ENCODE measurements at places on chromosomes 7 and 10. TPM values are rescaled to one million over a fixed set of nuclear protein-coding genes. Genes with fewer than 3 reads are reported as not detected.

GRCh38 chr7:363626-364025 is 73.7 kb downstream of the FOXL3 start:
- H3K4me1 ChIP-seq: peaks cover 55% of the 10 kb centered on the region
- peaks cover 8% of the 10 kb centered on the region for H3K36me3 ChIP-seq
- H3K27me3 ChIP-seq: peaks cover 16% of the 10 kb centered on the region
- peak overlapping the region; percentile 62 for H3K27ac ChIP-seq
- peak; percentile 25 for DNase-seq
- peak overlapping the region; percentile 92 for H3K4me3 ChIP-seq

- H3K4me3 ChIP-seq: no peak overlapping the region
- H3K36me3 ChIP-seq: no peaks in the 10 kb centered on the region
- no peak overlapping the region for H3K27ac ChIP-seq
- no peak for DNase-seq
- H3K27me3 ChIP-seq: peaks cover 8% of the 10 kb centered on the region
Observed at GRCh38 chr10:91022924-91023699, 102.2 kb upstream of the ANKRD1 start.

DNA sequence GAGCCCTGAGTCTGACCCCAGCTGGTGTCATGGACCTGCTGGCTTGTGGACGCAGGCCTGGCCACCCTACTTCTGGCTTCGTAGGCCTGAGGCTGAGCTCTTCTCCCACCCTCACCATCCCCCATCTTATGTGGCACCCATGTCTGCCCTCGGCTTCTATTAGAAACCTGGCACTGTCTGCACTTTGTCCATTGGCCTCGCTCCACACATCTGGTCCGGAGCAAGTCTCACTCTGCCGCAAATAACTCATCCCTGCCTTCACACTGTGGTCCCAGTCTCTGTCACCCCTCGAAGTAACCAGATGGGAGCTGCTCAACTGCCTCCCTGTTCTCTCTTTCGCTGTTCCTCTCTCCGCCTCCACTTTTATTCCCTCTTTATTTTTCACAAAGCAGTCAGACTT is 78.6 kb downstream of the TRRAP start:
- no peak overlapping the region for H3K27ac ChIP-seq
- H3K4me1 ChIP-seq: no peaks in the 10 kb centered on the region
- H3K4me3 ChIP-seq: no peak overlapping the region
- H3K36me3 ChIP-seq: peaks cover 28% of the 10 kb centered on the region
- DNase-seq: no peak

TRIL gene
- polyA plus RNA-seq: not detected

GRCh38 chr7:74587435-74588126 is 69.9 kb upstream of the GTF2I start:
- H3K27me3 ChIP-seq: no peaks in the 10 kb centered on the region
- H3K4me3 ChIP-seq: no peak overlapping the region
- DNase-seq: no peak
- peaks cover 15% of the 10 kb centered on the region for H3K4me1 ChIP-seq
- no peak overlapping the region for H3K27ac ChIP-seq

SPDYE2B gene
- 0.42 TPM for polyA plus RNA-seq

GRCh38 chr7:28442540-28443420 is 30.5 kb downstream of the CREB5 start:
- peaks cover 27% of the 10 kb centered on the region for H3K27me3 ChIP-seq
- H3K36me3 ChIP-seq: no peaks in the 10 kb centered on the region
- no peaks in the 10 kb centered on the region for H3K4me1 ChIP-seq
- no peak overlapping the region for H3K27ac ChIP-seq
- no peak overlapping the region for H3K4me3 ChIP-seq
- no peak for DNase-seq

- H3K4me3 ChIP-seq: no peak overlapping the region
- DNase-seq: no peak
- peaks cover 19% of the 10 kb centered on the region for H3K4me1 ChIP-seq
- H3K27me3 ChIP-seq: no peaks in the 10 kb centered on the region
- H3K27ac ChIP-seq: no peak overlapping the region
Observed at GRCh38 chr7:7793921-7794320, 75.5 kb upstream of the RPA3 start.

GRCh38 chr7:34603711-34604444 is 54.1 kb upstream of the NPSR1 start:
- H3K27ac ChIP-seq: no peak overlapping the region
- no peaks in the 10 kb centered on the region for H3K36me3 ChIP-seq
- DNase-seq: no peak
- no peaks in the 10 kb centered on the region for H3K4me1 ChIP-seq
- H3K4me3 ChIP-seq: no peak overlapping the region

DNA sequence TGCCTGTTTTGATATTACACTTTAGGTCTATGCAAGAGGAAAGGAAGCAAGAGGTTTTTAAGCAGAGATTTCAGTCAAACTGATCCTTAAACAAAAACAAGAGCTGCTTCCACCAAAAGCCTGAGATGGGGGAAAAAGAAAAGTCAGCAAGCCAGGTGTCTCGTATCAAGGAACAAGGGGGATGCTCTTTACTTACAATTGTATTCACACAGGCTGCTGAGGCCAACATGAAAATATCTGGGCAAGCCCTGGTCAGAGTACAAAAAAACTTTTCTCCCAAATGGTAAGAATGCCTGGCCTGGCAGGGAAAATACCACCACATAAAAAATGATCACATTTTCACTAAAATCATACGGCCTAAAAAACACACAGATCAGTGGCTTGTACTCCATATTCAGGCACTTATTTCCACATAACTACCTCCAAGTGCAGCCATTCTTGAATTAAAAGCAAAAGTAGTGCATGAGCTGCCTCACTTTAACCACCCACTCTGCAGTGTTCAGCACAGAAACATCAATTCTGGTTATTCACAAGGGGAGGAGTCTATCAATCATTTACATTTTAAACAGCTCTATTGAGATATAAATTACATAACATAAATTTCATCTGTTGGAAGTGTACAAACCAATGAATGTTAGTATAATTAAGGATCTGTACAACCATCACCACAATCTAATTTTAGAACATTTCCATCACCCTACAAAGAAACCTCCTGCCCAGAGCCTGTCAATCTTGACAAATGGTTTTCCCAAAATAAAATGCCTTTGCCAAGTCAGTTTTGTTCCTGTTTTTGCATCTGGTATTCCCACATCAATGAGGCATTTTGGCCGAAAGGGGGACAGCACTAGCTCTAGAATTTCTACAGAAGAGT is 70.2 kb downstream of the GRB10 start:
- DNase-seq: no peak
- no peak overlapping the region for H3K27ac ChIP-seq
- peaks cover 4% of the 10 kb centered on the region for H3K27me3 ChIP-seq
- H3K4me1 ChIP-seq: no peaks in the 10 kb centered on the region
- H3K4me3 ChIP-seq: no peak overlapping the region
- no peaks in the 10 kb centered on the region for H3K36me3 ChIP-seq

- DNase-seq: no peak
- peaks cover 63% of the 10 kb centered on the region for H3K27me3 ChIP-seq
- H3K4me1 ChIP-seq: peaks cover 16% of the 10 kb centered on the region
- H3K27ac ChIP-seq: no peak overlapping the region
Observed at GRCh38 chr10:71213761-71214440, 1.5 kb downstream of the UNC5B start.

DNA sequence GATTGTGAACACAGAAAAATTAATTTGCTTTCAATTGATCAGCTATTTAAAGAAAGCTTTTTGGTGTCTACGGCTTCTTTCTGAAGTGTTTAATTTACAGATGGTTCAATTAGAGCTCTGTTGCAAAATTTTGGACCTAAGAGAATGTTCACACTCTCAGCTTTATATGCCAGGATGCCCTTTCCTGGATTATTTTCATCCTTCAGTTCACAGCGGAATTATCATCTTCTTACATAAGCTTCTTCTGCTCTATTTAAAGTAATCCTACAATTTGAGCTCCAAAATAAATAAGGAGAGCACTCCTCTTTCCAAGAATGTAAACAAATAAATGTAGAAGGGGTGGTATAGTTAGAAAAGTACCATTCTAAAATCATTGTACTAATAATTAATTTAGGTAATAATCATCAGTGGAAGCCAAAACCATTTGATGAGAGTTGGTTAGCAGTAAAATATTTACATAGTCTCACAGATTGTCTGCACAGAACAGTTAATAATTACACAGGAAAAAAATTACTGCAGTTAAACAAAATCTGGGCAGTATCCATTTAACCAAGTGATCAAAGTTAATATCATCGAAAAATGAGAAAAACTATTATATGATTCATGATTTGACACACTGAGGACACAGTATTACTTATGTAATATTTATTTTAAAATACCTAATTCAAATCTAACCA is 298.0 kb upstream of the TMEM229A start:
- H3K4me1 ChIP-seq: no peaks in the 10 kb centered on the region
- H3K36me3 ChIP-seq: no peaks in the 10 kb centered on the region
- H3K27me3 ChIP-seq: no peaks in the 10 kb centered on the region
- H3K27ac ChIP-seq: no peak overlapping the region

DNA sequence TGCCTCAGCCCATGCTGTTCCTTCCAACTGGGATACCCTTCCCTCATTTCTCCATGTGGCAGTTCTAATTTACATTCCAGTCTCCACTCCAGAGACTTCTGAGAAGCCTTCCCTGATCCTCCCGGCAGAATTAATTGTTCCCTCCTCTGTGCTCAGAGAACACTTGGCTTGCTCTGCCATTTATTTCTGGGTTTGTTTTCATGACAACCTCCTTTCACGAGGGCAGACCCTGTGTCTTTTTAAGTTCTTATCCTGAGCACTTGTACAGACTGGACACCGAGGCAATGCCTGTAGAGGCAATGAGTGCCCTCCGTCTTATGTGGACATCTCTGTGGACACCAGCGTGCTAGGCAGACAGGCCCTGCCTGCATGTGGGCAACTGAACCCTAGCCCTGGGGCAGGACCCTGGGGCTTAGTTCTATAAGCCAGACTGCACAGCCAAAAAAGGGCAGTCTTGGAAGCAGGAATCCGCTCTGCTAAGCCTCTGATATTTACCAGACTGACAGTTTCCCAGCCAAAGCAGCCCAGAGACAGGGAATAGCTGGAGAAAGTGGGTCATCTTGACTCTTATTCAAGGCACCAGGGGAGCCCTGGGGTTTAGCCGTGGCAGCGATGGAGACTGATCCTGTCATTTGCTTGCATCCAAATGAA is 474.0 kb downstream of the RPS24 start:
- peaks cover 50% of the 10 kb centered on the region for H3K27me3 ChIP-seq
- H3K36me3 ChIP-seq: no peaks in the 10 kb centered on the region
- no peaks in the 10 kb centered on the region for H3K4me1 ChIP-seq
- H3K27ac ChIP-seq: no peak overlapping the region
- H3K4me3 ChIP-seq: no peak overlapping the region

- H3K27me3 ChIP-seq: peaks cover 23% of the 10 kb centered on the region
- H3K27ac ChIP-seq: no peak overlapping the region
- no peak for DNase-seq
- H3K4me3 ChIP-seq: no peak overlapping the region
Observed at GRCh38 chr7:95905167-95905566, 132.8 kb downstream of the DYNC1I1 start.

- H3K36me3 ChIP-seq: no peaks in the 10 kb centered on the region
- DNase-seq: no peak
- no peak overlapping the region for H3K4me3 ChIP-seq
- H3K27me3 ChIP-seq: no peaks in the 10 kb centered on the region
- H3K27ac ChIP-seq: no peak overlapping the region
Observed at GRCh38 chr7:80127412-80128160, 7.0 kb upstream of the GNAI1 start.

HDAC9 gene
- 101 TPM for polyA plus RNA-seq

GATA3 gene
- not detected for polyA plus RNA-seq

GRCh38 chr10:88417387-88418030 is 165.6 kb downstream of the RNLS start:
- H3K27ac ChIP-seq: no peak overlapping the region
- no peak for DNase-seq
- peaks cover 4% of the 10 kb centered on the region for H3K4me1 ChIP-seq
- no peaks in the 10 kb centered on the region for H3K36me3 ChIP-seq

NPY4R gene
- not detected for polyA plus RNA-seq

DNA sequence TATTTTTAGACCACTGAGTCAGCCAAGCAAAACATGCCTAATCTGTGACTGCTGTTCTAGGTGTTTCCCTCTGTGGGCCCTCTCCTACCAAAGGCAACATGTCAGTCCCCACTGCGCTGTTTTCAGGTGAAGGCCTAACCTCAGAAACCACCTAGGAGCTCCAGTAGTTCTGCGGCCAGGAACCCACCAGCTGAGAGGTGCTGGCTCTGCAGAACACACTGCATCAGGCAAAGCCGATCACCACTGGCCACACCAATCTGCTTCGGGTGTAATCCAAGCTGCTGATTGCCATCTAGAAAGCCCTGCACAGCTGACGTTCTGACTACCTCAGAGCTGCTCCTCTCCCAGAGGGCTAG is 14.9 kb downstream of the CAMK2G start:
- no peaks in the 10 kb centered on the region for H3K27me3 ChIP-seq
- no peak for DNase-seq
- H3K27ac ChIP-seq: no peak overlapping the region
- H3K4me3 ChIP-seq: no peak overlapping the region
- peaks cover 4% of the 10 kb centered on the region for H3K36me3 ChIP-seq
- peaks cover 7% of the 10 kb centered on the region for H3K4me1 ChIP-seq

DNA sequence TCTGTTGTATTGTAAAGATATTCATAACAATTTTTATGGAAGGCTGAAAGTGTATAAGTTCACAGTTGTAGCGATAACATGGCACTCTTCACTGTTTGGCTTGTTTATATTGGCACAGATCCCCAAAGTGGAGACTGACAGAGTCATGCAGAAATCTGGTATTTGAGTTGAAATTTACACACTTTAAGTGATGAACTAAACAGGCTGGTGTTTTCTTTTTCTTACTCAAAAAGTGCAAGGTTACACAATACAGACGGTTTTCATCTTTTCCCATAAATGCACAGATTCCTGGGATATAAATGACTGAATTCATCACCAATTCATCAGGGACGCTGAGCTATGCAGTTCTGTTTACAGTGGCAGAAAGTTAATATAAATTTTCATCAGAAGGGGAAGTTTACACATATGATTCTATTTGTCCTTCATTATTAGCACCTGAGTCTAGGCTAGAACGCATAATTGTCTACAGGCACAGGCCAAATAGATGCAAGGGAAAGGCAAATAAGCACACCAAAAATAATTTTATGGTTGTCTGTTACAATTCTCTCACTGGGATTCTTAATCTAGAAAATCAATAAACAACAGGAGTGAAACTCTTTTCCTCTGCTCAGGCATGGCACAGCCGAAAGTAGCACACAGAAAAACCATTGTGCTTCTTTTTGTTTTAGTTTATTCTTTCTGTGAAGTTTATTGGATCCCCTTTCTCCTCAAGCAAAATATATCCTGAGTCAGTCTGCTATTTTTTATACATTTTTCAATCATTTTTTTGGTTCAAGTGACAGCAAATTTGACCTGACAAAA is 88.0 kb downstream of the FOXP2 start:
- H3K4me3 ChIP-seq: no peak overlapping the region
- H3K36me3 ChIP-seq: no peaks in the 10 kb centered on the region
- no peak for DNase-seq
- H3K4me1 ChIP-seq: no peaks in the 10 kb centered on the region
- no peaks in the 10 kb centered on the region for H3K27me3 ChIP-seq

GRCh38 chr10:86954681-86955500 is 2.5 kb downstream of the MMRN2 start:
- no peak for DNase-seq
- H3K27ac ChIP-seq: no peak overlapping the region
- peaks cover 4% of the 10 kb centered on the region for H3K36me3 ChIP-seq
- no peaks in the 10 kb centered on the region for H3K27me3 ChIP-seq

HPSE2 gene
- polyA plus RNA-seq: not detected

GRCh38 chr7:121278120-121279021 is 50.4 kb upstream of the WNT16 start:
- H3K27ac ChIP-seq: no peak overlapping the region
- H3K4me1 ChIP-seq: peaks cover 33% of the 10 kb centered on the region
- no peak for DNase-seq
- no peak overlapping the region for H3K4me3 ChIP-seq

Data from naive B cell (primary cell).